ENCODE measurements at places on chromosomes 13 and 19. TPM values are rescaled to one million over a fixed set of nuclear protein-coding genes. Genes with fewer than 3 reads are reported as not detected.

GRCh38 chr19:18507021-18507726 is 14.7 kb downstream of the ELL start:
- DNase-seq, result no peak

- DNase-seq, result no peak
These were observed 183.2 kb upstream of the SOX1 start for GRCh38 chr13:111883571-111884343.

- peak; percentile 73 for DNase-seq
These were observed 8.3 kb upstream of the CRX start for GRCh38 chr19:47813304-47813994.

- no peak for DNase-seq
These were observed 92.0 kb downstream of the KCNRG start for GRCh38 chr13:50107205-50107604.

- no peak for DNase-seq
These were observed 122.3 kb downstream of the ZDHHC20 start for GRCh38 chr13:21336609-21337349.

DNA sequence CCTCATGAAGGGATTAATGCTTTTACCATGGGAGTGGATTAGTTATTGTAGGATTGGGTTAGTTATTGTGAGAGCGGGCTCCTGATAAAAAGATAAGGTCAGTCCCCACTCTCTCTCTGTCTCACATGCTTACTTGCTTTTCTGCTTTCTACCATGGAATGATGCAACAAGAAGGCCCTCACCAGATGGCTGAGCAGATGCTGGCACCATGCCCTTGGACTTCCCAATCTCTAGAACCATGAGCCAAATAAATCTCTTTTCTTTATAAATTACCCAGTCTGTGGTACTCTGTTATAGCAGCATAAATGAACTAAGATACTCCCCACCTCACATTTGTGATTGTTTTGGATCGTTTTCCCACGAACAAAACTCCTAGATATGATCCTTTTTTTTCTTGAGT is 353.8 kb downstream of the DNAJC15 start:
- no peak for DNase-seq

DNA sequence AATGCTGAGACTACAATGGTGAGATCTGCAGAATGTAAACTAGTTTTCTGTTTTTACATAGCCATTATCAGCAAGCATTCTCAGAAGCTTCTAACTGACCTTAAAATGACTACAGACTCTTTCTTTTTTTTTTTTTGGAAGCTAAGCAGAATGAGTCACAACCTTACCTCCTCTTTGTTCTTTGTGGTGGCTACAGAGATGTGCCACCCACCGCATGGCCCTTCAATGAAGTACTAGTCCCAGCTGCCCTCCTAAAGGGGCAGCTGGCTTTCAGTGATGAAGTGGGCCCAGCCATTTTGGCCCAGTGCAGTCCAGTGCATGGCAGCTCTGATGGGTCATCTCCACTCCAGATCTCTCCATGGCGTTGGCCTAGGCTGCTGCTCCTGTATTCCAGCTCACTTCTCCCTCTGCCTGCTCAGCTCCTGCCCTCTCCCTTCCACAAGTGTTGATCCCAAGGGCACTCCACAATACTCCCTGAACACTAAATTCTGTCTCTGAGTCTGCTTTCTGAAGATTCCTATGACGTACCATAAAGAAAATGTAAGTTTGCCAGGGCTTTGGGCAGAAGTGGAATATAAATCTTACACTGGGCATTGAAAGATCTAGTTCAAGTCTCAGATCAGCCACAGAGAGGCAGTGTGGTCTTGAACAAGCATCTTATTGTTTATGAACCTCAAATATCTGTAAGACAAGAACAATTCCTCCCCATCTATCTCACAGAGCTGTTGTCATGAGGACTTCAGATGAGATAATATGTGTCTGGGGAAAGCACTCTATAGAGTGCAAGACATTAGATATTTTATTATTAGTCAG is 85.6 kb downstream of the RXFP2 start:
- DNase-seq, result no peak

DNA sequence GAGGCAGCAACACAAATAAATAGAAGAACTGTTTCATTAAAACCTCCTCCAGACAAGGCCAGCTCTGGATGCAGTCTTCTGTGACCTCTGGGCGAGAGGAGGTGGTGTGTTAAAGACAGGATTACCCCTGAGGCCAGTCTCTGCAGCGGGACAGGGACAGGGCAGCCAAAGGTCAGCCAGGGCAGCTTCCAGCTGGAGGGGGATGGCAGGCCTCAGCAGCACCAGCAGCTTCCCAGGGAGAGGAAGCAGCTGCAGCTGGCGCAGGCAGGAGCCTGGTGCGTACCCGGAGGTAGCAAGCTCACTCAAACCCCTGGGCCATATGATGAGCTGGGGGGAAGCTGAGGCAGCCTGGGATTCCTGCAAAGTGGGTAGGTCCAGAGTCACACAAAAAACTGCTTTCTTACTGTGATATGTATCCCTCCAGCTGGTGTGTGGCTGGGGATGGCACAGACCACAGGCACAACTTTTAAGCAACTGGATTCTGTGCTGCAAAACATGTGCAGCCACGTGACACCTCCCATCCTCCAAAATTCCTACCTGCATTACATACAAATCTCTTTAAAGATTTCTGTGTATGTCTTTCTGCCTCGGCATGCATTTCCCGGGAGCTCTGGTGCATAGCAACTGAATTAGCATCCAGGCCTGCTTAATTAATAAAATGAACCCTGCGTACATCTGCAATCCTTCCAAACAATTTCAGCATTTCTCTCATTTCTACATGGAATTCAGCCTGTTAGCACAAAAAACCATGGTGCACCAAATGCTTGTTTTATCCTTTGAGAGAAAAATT is 238.3 kb upstream of the MAB21L1 start:
- no peak for DNase-seq

The ZNF613 gene
- total RNA-seq, result 9.0 TPM

The IRGC gene
- total RNA-seq, result not detected

The COLGALT1 gene
- 111 TPM for total RNA-seq

The TRIM28 gene
- total RNA-seq, result 155 TPM

Measured in omental fat pad (tissue), 4 donors.